ENCODE measurements at places on chromosomes 12 and 14.

DNA sequence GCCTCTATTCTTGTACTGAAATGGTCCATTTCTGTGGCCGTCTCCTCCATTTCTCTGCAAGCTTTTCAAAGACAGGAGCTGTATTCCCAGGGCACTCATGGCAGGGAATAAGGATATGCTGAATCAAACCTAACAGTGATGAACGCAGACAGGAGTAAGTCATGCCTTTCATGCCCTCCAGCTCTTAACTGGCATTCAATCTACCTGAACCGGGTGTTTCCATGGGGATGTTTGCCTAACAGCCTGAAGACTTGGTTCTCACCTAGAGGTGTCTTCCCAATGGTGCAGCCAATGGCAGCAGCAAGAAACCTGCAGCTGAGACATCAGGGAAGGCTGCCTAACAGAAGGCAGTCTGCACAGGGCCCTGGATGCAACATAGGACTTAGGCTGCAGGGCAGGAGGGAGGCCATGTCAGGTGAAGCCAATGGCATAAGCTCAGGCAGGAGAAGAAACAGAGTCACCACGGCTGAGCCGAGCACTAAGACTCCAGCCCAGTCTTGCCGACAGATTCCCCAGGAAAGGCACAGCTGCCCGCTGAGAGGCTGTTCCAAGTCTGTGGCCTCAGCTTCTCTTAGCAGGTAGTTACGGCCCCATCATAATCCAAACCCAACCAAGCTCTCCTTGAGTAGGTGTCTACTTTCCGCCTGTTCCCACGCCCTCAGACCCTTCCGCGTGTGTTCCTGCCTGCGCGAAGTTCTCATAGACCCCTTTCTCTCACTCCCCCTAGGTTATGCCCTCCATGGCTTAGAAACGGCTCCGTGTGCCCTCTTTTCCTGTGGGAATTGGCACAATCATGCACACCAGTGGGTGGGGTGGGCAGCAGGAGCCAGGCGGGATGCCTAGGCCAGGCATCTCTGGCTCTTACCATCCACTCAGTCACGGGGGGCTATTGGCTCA is 44.1 kb downstream of the VWF start:
- no peak for DNase-seq

- DNase-seq, result no peak
These were observed 74.7 kb downstream of the LLPH start for GRCh38 chr12:66055837-66056319.

- no peak for DNase-seq
These were observed 151.9 kb downstream of the EMP1 start for GRCh38 chr12:13348464-13348863.

GRCh38 chr12:6020930-6021329 is 75.9 kb upstream of the ANO2 start:
- no peak for DNase-seq

DNA sequence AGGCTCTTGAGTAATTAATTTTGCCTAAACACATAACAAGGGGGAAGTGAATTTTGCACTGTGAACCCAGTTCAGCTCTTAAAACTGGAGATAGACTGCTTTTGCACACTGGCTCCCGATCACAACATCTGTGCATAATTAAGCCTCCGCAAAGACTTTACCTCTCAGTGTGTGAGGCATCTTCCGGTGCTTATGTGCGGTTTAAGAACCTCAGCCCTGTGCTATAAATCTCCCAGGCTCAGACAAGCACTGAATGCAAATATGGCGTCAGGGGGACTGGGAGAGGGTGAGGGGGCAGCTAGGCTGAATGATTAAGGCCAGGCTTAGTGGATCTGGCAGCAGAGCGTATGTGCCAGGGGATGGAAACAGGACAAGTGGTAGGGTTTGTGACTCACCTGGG is 103.3 kb downstream of the ADCK1 start:
- no peak for DNase-seq

DNA sequence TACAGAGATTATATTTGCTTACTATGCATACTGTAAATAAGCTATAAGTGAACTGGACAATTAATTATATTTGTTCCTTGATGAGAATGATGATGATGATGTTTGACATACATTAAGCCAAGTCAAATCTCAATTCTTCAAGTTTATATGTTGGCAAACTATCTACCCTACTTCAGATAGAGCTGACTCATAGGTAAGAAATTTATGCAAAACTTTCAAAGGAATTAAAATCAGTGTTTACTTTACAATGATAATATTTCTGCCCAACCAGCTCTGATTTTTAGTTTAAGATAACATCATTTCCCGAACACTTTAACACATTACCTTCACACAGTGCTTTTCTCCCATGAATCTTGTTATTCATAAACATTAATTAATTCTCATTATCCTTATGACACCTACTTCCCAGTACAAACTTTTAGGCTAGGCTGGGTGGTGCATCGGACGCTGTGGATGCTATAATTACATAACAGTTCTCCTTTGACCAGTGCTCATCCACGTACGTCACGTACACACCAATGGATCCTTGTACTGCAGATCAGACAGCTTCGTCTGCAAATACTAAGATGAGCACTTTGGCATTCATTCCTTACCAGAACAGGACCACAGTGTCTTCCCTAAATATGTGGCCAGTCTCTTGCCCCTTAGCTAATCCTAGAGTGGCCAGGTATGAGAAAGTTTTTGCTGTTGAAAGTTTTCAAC is 18.3 kb downstream of the BMP4 start:
- no peak for DNase-seq

- DNase-seq, result peak; percentile 22
These were observed 161.2 kb downstream of the RERGL start for GRCh38 chr12:17928708-17929366.

- DNase-seq, result peak; percentile 14
These were observed 324 bp downstream of the POLE start for GRCh38 chr12:132686825-132687210.

DNA sequence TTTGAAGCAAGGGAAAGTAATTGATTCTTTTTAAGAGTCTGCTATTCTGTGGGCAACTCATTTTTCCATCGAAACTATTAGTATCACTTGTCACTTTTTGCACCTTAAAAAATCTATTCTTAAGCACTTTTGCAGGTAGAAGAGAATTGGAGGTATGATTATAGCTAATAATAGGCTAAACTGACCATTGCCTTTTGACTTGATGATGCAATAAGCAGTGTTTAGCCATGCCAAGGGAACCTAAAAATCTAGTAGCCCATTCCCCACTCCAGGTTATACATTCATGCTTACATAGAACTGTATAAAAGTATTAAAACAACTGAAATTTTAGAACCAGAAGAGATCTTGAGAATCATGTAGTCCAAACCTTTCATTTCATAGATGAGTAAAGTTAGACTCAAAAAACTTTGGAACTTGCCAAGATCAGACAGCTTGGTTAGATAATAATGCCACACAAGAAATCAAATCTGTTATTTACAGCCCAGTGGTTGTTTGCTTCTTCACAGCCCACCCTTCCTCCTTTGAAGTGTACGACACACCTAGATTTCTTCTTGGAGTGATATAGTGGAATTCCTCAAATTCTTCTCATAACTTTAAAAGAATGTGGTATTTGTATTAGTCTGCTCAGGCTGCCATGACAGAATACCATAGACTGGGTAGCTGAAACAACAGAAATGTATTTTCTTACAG is 21.7 kb upstream of the GARIN2 start:
- no peak for DNase-seq

- DNase-seq, result no peak
These were observed 50.0 kb upstream of the EVL start for GRCh38 chr14:100015251-100015655.

- peak; percentile 31 for DNase-seq
These were observed 180.6 kb upstream of the PRMT8 start for GRCh38 chr12:3310271-3311026.

GRCh38 chr14:100391173-100391572 is 68.0 kb downstream of the SLC25A47 start:
- no peak for DNase-seq

GRCh38 chr12:56723352-56723751 is 1.7 kb downstream of the NACA start:
- DNase-seq, result no peak

GRCh38 chr12:64332296-64332695 is 58.3 kb downstream of the C12orf56 start:
- DNase-seq, result no peak

- no peak for DNase-seq
These were observed 6.2 kb upstream of the CCER1 start for GRCh38 chr12:90961154-90961553.

DNA sequence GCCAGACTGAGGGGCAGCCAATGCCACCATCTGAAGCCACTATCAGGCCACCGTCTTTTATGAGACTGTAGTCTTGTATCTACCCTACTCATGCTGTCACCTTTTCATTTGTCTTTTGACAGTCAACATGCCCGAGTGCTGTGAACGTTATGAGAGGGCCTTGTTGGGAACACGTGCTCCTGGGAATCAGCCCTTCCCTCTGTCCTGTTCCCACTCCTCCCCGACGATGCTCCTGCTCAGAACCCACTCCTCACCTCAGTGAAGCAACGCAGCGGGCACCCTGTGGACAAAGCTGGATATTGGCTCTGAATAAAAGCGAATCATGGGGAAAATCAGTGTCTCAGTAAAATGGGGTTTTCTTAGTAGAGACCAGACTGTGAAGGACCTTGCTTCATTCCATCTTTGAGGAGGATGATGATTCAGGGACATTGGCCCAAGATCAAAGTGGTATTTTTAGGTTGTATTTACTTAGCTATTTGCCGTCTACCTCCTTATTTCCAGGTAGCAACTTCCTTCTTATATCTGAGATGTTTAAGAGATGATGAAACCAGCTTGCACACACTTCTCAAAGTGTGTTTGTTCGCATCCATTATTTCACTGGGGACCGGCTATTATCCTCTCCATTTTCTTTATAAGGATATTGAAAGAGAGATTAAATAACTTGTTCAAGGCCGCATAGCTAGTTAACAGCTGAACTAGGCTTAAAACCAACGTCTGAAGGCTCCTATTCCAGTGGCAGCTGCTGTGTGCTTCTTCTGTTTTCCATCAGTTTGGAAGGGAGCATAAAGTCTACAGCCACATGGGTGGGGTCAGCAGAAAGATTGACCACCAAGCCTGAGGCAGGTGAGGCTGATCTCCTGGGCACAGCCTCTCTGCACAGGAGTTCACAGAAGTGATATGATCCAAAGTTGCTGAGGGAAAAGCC is 43.9 kb upstream of the CTDSP2 start:
- DNase-seq, result no peak

DNA sequence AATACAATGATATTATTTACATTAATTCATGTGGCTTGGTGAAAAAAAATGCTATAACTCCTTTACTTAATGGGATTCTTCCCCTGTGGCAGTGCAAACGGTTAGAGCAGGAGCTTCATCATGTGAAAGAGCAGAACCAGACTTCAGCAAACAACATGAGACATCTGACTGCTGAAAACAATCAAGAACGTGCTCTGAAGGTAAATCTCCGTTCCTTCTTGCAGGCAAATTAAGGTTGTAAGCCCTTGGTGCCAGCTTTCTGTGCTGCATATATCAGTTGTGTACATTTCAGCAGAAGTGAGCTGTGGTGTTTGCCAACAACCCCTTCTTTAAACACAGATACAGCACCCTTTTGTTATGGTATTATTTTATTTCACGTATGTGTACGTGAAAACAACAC is 171.7 kb downstream of the MIPOL1 start:
- peak; percentile 62 for DNase-seq

DNA sequence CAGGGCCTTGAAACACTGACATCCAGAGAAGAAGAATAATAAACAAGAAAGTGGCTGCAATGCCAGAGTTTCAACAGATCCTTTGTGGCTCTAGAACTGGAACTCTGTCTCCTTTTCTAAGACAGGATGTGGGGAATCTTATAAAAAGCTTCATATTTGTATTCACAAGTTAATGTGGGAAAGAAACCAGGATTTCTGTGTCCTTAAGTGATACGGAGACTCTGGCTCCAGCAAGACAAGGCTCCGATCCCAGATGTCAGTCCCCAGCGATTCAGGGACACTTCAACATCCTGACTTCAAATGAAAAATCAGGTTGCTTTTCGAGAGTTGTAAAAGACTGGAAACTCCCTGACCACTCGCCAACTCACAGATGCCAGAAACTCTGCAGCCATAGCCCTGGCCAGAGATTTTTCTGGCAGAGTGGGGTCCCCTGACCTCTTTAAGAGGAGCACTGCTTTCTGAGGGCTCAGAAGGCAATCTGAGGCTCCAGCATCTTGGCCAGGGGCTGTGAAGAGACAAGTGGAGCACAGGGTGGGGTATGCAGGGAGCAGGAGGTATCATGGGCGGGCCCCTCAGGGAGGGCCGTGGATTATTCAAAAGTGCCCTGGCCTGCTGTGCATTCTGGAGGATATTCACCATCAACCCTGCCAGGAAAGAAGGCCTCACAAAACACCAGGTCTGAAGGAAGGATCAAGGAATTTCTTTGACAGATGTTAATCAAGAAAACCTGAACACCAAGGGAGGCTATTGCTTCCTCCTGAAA is 53.3 kb downstream of the TMX1 start:
- DNase-seq, result no peak

DNA sequence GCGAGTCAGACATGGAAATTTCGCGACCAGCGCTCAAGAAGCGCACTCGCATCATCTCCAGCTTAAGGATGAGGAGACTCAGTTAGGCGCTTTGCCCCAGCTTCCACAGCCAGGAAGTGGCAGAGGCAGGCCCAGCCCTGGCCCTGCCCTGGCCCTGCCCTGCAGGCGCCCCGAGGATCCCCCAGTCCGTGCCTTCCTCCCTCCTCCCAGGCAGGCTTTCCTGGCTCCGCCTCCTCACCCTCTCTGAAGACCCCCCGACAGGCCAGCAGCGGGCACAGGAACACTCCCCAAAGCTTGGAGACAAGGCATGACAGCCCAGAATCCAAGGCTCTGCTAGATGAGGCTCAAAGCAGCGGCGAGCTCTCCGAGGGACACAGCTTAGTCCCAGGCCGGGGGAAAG is 25.1 kb downstream of the UBR7 start:
- DNase-seq, result no peak

DNA sequence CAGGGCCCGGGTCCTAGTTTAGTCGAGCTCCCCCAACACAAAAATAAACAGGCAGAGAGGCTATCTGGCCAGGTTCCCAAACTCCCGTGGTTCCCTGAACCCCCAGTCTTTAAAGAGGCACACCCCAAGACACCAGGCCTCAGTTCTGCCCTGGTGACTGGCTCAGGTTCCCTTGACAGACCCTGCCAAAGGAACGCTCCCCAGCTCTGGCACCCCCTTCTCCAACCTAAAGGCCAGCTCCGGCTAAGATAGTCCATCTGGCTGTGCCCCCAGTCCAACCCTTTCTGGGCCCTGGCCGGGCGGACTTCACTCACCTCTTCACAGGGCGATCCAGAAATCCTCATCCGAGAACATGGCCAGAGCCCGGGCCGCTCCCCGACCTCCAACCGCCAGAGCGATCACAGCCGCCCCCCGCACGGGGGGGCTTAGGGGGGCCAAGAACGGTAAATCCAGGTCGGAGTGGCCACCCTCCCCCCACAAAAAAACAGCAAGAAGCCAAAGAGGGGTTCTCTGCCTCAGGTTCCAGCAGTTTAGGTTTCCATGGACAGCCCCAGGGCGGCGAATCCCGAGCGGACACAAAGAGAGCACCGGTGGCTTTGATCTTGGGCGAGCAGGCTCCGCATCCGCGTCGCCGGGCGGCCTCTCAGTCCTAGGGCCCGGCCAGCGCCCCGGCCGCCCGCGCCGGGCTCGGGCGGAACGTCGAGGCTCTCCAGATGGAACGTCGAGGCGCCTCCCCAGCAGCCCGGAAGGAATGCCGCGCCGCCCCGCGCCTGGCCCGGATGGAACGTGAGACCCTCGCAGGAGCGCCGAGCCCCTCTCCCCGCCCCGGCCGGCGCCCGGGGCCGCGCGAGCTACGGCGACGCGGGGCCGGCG is 1.1 kb downstream of the KMT2D start:
- no peak for DNase-seq

- DNase-seq, result no peak
These were observed 7.6 kb upstream of the ZNF410 start for GRCh38 chr14:73879027-73879426.

- no peak for DNase-seq
These were observed 66.1 kb downstream of the PDZRN4 start for GRCh38 chr12:41254004-41254914.

GRCh38 chr12:2288001-2288400 is 235.2 kb downstream of the CACNA1C start:
- no peak for DNase-seq
